ENCODE measurements at places on chromosomes 13 and 19.

DNA sequence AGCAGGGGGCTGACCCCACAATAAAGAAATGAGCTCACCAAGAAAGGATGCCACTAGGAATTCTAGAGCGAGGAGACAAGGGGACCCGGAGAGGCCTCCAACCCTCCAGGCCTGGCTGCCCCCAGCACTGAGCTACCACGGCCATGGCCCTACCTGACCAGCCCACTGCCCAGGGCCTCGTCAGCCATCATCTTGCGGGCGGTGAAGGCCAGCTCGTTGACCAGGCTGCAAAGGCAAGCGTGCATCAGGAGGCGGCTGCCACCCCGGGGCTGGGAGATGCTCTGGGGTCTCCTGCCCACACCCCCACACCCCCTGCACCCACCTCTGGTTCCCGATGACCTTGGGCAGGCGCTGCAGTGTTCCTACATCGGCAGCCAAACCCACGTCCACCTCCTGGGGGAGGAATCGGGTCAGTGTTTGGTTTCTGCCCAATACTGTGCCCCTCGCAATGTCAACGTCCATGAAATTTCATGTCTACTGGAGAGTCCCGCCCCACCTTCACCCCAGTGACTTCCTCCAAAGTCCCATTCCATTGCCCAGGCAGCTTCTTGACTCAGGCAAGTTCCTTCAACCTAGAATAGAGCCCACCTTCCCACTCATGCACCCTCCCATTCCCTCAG lies 3.5 kb upstream of the LGALS4 start:
- no peak for DNase-seq

GRCh38 chr19:2454962-2455850 lies 1.6 kb downstream of the LMNB2 start:
- no peak for DNase-seq

GRCh38 chr13:43879755-43880181 lies at the start of gene LACC1:
LACC1 (plus strand) TSS chr13:43879904; CDS start chr13:43880986, 1,082 bp downstream.
- DNase-seq: no peak

DNA sequence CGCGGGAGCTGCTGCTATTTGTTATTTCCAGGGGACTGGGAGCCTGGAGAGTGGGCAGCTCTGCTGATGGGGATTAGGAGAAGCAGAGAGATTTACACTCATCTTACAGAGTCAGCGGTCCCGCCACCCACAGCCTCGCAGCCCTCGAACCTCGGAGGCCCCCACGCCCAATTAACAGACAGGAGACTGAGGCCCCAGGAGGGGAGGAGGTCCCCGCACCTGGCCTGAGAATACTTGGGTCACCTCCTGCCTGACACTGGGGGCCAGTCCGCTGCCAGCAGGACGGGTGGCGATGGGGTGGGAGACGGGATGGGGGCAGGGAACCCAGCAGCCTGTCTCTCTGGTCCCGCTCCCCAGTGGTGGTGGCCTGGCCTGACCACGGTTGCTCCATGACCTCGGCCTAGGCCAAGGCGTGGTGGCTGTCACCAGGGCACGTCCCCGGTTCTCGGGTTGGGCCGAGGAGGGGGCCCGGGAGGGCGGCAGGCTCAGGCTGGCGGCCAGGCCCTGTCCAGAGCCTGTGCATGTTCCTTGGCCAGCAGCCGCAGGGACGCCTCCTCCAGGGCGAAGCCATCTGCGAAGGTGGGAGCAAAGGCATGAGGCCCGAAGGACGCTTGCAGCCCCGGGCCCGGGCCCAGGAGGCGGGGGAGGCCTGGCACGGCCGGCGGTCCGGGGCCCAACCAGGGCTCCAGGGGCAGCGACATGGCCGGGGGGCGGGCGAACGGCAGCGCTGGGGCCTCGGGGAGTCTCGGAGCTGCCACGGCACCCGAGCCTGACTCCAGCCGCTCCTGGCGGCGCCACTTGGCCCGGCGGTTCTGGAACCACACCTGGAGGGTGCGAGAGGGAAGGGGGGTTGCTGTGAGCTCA lies 1.7 kb downstream of the RAX2 start:
- no peak for DNase-seq

- no peak for DNase-seq
These were observed 79.2 kb upstream of the UQCRFS1 start for GRCh38 chr19:29292153-29292552.

All from occipital lobe (tissue), 3 donors.